Activated CD4-positive, alpha-beta T cell treated with anti-CD3 and anti-CD28 coated beads, Interleukin-2, amount 10 ng/mL, durations not matched to agents 24 days and 14 days (primary cell): ENCODE measurements at places on chromosomes 3 and 15.
A peak's percentile ranks its signal among the peaks of the same experiment; 100 is the strongest.

- no peaks in the 10 kb centered on the region for H3K27me3 ChIP-seq
- H3K4me1 ChIP-seq = no peaks in the 10 kb centered on the region
- no peak overlapping the region for H3K4me3 ChIP-seq
- DNase-seq = peak; percentile 85
Measured at GRCh38 chr3:48157950-48158376, 30.3 kb downstream of the CDC25A start.

- peaks cover 9% of the 10 kb centered on the region for H3K36me3 ChIP-seq
- H3K4me3 ChIP-seq = no peak overlapping the region
- no peak overlapping the region for H3K27ac ChIP-seq
Measured at GRCh38 chr15:66405615-66406014, 18.9 kb downstream of the MAP2K1 start.

DNA sequence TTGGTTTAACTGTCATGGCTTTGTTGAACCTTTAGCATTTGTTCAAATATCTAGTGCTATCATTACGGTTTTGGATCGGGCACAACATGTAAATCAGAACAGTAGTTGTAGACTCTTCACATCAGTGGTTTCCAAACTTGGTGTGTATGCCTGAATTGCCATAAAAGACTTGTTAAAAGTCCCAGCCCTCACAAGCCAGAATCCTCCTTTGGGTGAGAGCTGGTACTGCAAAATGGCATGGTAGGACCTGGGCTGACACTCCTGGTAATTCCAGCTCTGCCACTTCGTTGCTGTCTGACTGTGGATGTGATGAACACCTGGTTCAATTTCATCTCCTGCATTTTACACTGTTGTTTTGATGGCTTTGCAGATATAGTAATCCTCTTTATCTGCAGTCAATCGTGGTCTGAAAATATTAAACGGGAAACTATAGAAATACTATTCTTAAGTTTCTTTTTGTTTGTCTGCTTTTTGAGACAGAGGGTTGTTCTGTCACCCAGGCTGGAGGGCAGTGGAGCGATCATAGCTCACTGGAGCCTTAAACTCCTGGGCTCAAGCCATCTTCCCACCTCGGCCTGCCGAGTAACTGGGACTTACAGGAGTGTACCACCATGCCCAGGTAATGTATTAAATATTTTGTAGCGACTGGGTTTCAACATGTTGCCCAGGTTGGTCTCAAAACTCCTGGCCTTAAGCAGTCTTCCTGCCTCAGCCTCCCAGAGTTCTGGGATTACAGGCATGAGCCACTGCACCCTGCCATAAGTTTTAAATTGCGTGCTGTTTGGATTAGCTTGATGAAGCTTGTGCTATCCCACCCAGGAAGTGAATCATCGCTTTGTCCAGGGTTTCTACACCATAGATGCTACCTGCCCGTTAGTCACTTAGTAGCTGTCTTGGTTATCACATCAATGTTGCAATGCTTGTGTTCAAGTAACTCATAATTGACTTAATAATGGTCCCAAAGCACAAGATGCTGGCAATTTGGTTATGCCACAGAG is 61.6 kb downstream of the RAB7A start:
- peaks cover 14% of the 10 kb centered on the region for H3K36me3 ChIP-seq
- peak overlapping the region; percentile 100 for H3K27ac ChIP-seq
- H3K27me3 ChIP-seq = no peaks in the 10 kb centered on the region
- peak; percentile 79 for DNase-seq
- peaks cover 76% of the 10 kb centered on the region for H3K4me1 ChIP-seq
- H3K4me3 ChIP-seq = peak overlapping the region; percentile 89

GRCh38 chr3:21508246-21508645 is 242.8 kb downstream of the ZNF385D start:
- no peak overlapping the region for H3K4me3 ChIP-seq
- H3K36me3 ChIP-seq = no peaks in the 10 kb centered on the region
- H3K27ac ChIP-seq = no peak overlapping the region
- H3K27me3 ChIP-seq = no peaks in the 10 kb centered on the region
- no peaks in the 10 kb centered on the region for H3K4me1 ChIP-seq
